Osteoblast (primary cell): ENCODE measurements at places on chromosomes 12 and 14. TPM values are rescaled to one million over a fixed set of nuclear protein-coding genes. Genes with fewer than 3 reads are reported as not detected.

GRCh38 chr14:35299708-35300107 lies 7.5 kb downstream of the PSMA6 start:
- no peak for DNase-seq

- DNase-seq: no peak
Measured at GRCh38 chr12:4763549-4763948, 43.3 kb downstream of the GALNT8 start.

DNA sequence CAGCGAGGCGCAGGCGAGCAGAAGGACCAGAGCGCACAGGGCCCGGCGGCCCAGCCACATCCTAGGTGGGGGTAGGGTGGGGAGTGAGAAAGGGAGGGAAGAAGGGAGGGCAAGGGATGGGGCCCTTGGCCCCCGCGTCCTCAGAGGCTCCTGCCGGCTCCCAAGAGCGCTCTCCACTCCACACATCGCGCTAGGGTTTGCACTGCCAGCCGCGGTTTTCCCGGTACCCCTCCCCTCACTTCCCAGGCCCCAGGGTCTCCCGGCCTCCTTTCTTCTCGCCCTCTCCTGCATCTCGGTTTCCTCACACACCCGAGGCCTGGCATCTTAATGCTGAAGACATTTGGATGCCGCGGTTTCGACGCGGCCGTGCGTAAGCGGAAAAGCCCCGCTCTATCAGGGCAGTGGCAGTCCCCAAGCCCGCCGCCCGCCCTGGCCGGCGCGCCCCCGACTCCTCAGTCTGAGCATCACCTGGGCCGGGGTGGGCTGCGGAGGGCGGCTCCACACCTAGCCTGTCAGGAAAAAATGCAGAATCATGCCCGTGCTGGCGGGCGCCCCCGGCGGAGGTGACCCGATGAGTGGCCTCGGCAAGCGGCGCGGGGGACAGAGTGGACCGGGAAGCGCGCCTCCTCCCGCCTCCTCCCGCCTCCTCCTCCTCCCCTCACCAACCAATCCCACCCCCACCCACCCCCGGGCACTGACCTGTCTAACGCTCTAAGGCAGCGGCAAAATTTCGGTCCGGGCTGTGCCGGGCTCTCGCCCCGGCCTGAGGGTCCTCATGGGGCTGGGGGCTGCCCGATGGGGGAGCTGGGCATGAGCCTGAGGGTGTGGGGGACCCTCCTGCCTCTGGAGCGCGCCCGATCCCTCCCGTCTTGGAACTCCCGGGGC lies 686 bp downstream of the B4GALNT1 start:
- peak; percentile 73 for DNase-seq

The FERMT2 gene
- 220 and 280 TPM in 2 replicates for total RNA-seq
